ENCODE measurements at places on chromosomes 2 and 18. TPM values are rescaled to one million over a fixed set of nuclear protein-coding genes. Genes with fewer than 3 reads are reported as not detected.
A peak's percentile ranks its signal among the peaks of the same experiment; 100 is the strongest.

DNA sequence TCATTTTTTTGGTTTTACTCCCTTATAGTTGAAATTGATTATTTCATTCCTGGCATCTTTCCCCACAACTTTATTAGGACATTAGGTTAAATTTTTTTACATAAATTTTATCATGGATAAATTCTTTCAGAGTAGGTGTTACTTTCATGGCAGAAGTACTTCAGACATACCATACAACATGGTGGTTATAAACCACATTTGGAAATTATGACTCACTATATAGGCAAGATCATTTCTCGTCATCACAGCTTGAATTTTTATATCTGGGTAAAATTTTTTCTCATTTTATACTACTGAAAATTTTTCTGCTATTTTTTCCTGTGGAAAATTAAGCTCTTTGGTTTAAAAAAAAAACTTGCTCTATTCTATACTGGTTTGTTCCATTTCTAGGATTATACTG, 111.9 kb upstream of the COL5A2 start:
- H3K27me3 ChIP-seq = no peaks in the 10 kb centered on the region
- H3K4me1 ChIP-seq = peaks cover 10% of the 10 kb centered on the region
- H3K27ac ChIP-seq = no peak overlapping the region
- no peak for DNase-seq

The TDRD15 gene
- total RNA-seq = not detected

The LRRC30 gene
- total RNA-seq = not detected

GRCh38 chr2:857081-857480, 93.6 kb upstream of the SNTG2 start:
- no peak overlapping the region for H3K27ac ChIP-seq
- no peaks in the 10 kb centered on the region for H3K4me1 ChIP-seq
- H3K36me3 ChIP-seq = no peaks in the 10 kb centered on the region
- H3K4me3 ChIP-seq = no peak overlapping the region

DNA sequence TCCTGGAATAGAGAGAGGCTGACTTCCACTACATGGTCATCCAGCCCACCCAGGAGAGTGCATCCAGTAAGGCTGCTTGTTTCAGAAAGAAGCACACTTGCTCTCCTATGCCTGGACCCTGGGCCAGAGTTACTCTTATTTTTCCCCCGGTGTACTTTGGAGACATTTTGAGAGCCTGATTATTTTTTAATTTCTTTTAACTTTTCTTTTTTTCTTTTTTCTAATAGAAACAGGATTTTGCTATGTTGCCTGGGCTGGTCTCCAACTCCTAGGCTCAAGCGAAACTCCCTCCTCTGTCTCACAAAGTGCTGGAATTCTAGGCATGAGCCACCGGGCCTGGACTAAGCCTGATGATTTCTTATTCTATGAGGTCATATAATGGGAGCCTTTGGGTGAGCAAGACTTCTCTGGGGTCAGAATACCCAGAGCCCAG, 62.2 kb downstream of the RPL37A start:
- H3K4me1 ChIP-seq = no peaks in the 10 kb centered on the region
- H3K27ac ChIP-seq = peak overlapping the region; percentile 33
- no peak for DNase-seq
- no peak overlapping the region for H3K4me3 ChIP-seq
- no peaks in the 10 kb centered on the region for H3K36me3 ChIP-seq
